ENCODE measurements at places on chromosomes 3 and 15.

- DNase-seq = no peak
Measured at GRCh38 chr3:16085884-16086608, 88.4 kb upstream of the GALNT15 start.

DNA sequence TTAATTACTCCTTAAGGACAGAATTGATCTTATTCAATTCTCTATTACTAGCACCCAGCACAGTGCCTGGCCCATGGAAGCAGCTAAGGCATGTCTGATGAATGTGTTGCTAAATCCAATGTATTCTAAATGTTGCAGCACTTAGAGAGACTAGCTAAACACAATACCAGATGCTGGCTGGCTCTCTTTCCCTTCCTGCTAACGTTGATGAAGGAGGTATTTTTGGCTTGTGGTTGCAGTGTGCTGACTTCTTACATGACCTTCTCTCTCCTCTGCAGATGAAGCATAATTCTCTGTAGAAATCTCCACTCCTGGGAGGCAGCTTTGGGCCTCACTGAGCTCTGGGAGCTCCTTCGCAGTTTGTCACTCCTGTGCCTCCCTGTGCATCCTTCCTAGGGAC is 183.6 kb downstream of the PEX5L start:
- DNase-seq = no peak

- DNase-seq = no peak
Measured at GRCh38 chr3:10371167-10371566, 50.3 kb upstream of the SEC13 start.

DNA sequence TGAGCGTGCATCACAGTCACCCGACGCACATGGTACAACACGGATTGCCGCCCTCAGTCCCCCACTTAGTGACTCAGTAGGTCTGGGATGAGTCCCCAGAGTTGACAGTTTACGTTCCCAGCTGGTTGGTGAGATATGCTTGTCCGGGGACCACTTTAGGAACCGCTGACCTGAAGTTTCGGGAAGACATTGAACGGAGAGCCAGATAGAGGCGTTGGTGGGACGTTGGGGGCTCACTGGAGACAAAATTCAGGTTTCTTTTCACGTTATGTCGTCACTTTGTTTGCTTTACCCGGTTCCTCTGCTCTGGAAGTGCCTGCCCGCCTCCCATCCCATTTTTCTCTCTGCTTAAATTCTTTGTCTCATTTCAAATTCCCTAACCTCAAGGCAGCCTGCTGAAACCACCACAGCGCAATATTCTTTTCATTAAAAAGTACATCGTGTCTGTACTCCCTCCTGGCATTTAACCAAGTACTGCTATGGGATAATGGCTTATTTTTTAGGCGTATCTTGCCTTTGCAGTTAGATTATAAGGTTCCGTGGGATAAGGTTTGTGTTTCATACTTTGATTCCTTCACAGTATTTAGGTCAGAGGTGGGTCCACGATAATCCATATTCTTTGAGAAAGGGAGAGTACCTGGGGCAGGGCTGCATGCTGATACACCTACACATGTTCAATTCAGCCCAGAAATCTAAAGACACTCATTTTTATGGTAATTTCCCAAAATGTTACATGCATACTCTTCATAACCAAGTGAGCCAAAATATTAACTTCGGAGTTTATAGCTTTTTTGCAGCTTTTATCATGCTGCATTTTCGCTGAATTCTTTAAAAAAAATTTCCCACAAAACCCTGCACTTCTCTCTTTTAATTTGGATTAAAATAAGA is 921 bp downstream of the LMLN start:
- no peak for DNase-seq

GRCh38 chr3:39126532-39127071 is 19.1 kb downstream of the TTC21A start:
- DNase-seq = no peak

GRCh38 chr15:91572110-91572509 is 281.4 kb upstream of the SLCO3A1 start:
- no peak for DNase-seq

DNA sequence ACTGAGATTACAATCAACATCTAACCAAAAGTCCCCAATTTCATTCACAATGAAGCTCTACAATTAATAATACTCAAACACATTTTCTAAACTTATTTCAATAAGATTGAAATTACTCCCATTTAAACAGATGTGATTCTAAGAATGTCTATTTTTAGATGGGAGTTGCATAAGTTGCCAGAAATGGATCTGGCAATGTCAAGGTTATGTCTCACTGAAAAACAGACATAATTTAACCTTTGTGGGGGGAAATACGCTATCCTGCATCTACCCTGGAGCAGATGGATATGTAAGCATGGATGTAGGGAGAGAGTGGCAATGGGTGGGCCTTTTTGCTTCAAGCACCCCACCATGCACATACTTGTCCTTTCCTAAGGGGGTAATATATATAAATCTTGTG is 6.7 kb upstream of the EIF1B start:
- DNase-seq = no peak

DNA sequence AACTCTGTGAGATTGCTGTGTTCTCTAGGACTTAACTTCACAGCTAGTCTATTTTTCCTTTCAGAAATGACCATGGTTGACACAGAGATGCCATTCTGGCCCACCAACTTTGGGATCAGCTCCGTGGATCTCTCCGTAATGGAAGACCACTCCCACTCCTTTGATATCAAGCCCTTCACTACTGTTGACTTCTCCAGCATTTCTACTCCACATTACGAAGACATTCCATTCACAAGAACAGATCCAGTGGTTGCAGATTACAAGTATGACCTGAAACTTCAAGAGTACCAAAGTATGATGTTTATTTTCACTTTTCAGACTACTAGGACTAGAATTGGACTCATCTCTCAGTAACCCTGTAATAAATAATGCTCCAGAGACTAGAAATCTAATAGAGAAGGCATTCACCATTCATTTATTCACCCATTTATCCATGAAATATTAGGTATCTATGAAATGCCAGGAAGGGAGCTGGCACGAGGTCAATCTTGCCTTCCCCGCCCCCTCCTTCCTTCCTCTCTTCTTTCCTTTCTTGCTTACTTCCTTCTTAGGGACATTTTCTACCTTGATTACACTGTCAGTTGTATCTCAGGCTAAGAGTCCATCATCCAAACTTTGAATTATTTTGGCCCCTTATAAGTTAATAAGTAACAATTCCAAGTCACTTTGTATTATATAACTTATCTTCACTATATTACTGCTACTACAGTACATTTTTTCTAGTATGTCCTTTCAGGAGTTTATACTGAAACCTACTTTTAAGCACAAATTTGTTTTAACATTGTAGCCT is 91.0 kb downstream of the PPARG start:
- DNase-seq = no peak

- no peak for DNase-seq
Measured at GRCh38 chr3:55888282-55888885, 401.3 kb upstream of the WNT5A start.

DNA sequence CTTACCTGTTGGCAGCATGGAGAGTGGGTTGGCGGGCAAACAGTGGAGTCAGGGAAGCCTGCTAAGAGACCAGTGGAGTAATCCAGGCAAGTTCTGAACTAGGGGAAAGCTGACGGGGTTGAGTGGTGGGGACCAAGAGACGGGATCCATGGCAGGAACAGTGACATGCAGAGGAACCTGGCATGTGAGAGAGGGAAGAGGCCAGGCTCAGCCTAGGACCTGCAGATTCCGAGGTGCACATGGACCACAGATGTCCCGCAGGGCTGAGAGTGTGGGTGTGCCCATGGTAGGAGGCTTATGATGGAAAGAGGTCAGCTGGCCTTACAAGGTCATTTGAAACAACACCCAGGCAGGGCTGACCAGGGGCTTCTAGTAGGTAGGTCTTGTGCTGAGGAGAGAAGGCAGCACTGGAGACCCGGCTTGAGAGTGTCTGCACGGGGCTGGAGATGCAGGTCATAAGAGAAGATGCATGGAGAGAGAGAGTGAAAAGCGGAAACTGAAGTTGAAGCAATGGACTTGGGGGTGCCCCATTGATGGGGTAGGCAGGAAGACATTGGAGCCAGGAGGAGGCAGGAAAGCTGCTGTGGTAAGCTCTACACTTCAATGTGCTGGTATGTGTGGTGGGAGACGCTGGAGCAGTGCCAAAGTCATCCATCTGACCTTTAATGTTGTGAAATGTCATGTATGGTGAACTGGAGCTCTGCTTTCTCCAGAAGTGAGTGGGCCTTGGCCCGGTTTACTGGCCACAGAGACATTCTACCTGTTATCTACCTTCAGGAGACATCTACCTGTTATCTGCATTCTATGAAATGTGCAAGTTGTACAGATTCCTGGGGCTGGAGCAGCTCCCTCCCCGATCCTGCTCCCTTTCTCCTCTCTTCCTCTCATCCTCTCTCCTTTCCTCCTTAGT is 4.6 kb downstream of the SPSB4 start:
- DNase-seq = no peak

- no peak for DNase-seq
Measured at GRCh38 chr3:79263423-79263822, 504.4 kb downstream of the ROBO1 start.

GRCh38 chr3:124557433-124558232 is 172.6 kb upstream of the UMPS start:
- DNase-seq = no peak

GRCh38 chr15:67076147-67076843 is 10.9 kb downstream of the SMAD3 start:
- no peak for DNase-seq

- no peak for DNase-seq
Measured at GRCh38 chr15:91335702-91336101, 235.6 kb downstream of the SV2B start.

DNA sequence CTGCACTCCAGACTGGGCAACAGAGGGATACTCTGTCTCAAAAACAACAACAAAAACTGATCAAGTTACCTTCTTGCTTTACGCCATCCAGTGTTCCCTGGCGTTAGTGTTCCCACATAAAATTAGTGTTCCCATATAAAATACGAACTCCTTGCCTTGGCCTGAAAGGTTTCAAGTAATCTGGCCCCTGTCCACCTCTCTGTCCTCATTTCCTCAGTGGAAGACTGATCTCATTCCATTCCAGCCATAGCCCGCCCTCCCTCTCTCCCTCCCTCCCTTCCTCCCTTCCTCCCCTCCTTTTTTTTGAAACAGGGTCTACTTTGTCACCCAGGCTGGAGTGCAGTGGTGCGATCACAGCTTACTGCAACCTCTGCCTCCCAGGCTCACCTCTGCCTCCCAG is 2.8 kb upstream of the CAND2 start:
- no peak for DNase-seq

GRCh38 chr15:82014989-82015388 is 30.8 kb downstream of the MEX3B start:
- DNase-seq = no peak

GRCh38 chr3:73547427-73548248 is 77.1 kb downstream of the PDZRN3 start:
- DNase-seq = no peak

- DNase-seq = no peak
Measured at GRCh38 chr15:31606931-31607497, 280.4 kb downstream of the KLF13 start.

DNA sequence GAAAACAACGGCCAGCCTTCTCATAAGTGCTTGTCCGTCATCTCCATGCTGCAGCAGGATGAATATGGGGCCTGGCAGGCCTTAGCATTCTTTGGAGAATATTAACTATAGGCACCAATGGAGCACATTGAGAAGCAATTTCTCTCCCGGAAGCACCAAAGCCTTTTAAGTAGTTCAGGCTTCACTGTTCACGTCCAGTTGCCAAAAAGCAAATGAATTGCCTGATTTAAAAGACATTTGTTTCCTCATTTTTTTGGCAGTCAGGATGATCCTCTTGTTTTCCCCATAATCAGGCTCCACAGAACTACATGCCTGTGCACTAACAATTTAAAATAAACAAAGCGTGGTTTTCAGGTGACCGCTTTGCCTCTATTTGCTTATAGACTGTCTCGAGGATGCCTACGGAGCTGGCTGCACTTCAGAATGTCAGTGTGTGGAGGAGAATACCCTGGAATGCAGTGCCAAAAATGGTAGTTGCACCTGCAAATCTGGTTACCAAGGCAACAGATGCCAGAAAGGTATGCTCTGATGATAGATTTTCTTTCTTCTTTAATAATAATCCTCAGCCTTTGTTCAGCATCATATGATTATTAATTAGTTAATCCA is 725.2 kb upstream of the GOLIM4 start:
- no peak for DNase-seq

DNA sequence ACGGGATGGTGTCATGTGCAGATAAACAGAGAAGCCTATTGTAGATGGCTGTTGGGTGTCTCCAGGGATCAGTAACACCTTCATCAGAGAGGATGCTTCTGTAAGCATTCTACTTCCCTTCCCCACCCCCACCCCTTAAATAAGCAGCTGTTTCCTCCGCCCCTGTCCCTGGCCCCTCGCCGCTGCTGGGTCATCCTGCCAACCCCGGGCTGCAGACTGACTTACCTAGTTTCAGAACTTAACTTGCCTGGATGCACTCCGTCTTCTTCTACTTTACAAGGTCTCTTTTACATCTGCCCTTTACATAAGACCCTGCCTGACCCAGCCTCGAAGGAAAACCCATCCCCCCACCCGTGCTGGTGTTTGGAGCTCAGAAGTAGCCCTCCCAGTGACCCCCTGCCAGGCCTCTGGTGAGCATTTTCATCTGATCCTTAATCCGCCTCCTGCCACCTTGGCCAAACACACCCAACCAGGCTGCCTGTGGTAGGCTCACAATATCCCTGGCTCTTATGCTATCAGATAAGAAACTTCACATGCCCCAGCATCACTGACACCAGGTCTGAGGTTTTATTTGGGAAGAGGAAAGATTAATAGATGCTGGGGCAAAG is 103.0 kb upstream of the HES1 start:
- DNase-seq = no peak

DNA sequence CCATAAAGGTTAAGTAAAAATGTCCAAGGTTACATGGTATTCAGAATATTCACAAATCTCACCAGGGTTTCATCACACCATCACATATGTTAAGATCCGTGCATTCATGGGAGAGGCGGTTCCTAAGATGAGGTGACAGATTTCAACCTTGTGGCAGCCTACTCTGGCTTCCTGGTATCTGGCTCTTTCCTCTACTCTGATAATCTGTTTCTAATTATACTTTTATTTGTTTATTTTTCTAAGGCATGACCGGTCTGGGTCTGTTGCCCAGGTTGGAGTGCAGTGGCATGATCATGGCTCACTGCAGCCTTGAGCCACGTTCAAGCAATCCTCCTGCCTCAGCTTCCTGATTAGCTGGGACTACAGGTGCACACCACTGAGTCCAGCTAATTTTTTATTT is 34.4 kb downstream of the RAF1 start:
- no peak for DNase-seq

DNA sequence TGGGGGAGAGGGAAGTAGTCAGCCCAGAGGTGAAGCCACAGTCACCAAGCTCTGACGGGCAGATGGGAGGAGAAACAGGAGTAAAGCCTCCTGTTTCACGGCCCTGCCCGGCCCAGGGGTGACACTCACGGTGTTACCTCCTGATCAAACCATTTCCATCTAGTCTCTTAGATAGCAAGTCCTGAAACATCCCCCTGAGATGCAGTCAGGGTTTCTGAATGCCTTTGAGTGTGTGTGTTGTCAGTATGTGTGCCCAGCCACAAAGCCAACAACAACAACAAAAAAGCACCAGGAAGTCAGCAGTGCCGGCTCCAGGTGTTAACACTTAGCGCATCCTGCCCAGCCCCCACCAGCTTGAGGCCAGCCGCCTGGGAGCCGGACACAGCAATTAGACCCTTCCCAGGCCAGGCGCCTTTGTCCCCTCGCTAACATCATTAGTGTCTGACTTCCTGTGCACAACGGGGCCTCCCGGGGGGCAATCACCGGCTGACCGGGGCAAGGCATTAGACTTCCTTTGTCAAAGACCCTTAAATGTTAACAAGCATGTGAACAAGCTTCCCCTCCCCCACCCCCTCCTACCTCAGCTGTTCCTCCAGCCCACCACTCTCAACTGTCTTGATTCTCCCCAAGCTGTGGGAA is 34.5 kb downstream of the IL17RD start:
- no peak for DNase-seq

Data from stimulated activated CD8-positive, alpha-beta memory T cell treated with anti-CD3 and anti-CD28 coated beads, Interleukin-4, amount 100 ng/mL, for 1 hour (primary cell).